GM13976 (cell line): ENCODE measurements at places on chromosomes 12 and 14.
A peak's percentile ranks its signal among the peaks of the same experiment; 100 is the strongest.

GRCh38 chr12:29574500-29574899 is 77.0 kb upstream of the OVCH1 start:
- no peak for DNase-seq

- peak; percentile 39 for DNase-seq
Observed at GRCh38 chr14:62053188-62053587, 291.0 kb downstream of the SNAPC1 start.

DNA sequence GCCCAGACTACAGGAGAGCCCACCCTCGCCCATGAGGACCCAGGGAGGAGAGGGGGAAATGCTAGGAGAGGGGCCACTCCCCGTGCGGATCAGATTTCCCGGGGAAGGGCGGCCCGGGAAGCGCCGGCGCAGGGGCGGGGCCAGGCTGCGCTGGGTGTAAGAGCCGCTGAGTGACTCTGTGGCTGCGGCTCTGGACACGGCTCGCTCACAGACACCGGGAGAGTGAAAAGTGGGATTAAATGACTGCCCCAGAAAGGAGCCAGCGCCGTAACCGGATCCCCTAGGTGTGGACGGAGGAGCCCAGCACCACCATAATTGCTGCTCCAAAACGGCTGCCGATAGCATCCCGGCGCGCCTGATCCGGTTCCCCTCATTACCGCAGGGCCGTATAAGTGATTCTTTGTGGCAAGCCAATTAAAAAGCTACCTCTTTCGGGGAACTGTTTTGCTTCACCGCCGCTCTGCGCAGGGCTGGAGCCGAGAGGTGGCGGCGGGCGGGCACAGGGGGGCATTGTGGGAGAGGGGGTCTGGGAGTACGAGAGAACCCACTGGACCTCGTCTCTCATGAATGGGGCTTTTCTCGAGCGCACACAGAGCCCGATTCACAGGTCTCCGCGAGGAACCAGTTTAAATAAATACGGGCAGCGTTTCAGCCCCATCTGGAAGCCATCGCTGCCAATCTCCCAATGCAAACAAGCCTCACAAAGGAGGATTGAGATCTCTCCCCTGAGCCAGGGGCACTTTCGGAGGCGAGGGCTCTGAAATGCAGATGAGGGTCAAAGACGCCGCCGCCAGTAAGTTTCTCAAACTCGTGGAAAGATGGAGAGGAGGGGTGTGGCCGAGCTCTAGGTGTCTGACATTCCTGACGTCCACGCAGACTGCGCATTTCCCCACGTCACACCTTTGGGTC is 2.5 kb downstream of the COL2A1 start:
- peak; percentile 46 for DNase-seq

DNA sequence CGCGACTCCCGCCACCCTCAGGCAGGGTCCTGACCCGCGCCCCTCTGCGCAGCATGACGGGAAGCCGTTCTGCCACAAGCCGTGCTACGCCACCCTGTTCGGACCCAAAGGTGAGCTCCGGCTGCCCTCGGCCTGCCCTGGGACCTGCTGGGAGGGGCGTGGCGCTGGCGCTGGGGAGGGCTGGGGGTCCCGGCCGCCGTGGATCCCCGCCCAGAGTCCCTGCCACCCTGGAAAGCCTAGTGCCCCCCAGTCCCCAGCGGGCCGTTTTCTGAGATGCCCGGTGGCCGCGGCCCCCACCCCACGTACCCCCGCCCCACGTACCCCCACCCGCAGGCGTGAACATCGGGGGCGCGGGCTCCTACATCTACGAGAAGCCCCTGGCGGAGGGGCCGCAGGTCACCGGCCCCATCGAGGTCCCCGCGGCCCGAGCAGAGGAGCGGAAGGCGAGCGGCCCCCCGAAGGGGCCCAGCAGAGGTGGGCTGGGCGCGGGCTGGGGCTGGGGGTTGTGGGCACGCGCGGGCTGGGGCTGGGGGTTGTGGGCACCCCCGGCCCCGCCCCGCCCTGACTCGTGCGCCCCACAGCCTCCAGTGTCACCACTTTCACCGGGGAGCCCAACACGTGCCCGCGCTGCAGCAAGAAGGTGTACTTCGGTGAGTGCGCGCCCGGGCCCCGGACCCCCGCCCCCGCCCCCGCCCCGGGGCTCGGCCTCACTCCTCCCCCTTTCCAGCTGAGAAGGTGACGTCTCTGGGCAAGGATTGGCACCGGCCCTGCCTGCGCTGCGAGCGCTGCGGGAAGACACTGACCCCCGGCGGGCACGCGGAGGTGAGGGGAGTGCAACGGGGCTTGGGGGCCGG is 4.0 kb downstream of the CRIP2 start:
- DNase-seq = no peak

DNA sequence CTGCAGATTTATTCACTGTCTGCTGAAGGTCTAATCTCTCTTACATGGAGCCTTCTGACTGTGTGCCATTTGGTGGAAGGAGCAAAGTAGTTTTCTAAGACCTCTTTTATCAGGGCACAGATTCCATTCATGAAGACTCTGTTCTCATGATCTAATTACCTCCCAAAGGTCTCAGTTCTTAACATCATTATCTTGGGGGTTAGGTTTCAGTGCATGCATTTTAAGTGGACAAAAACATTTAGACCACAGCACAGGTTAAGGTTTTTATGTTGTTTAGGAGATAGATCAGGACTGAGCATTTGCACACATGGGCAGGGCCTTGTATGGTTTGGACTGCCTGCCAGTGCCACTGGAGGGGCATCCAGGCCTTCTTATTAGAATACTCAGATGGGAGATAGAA is 746.1 kb downstream of the C12orf50 start:
- DNase-seq = no peak

- DNase-seq = no peak
Observed at GRCh38 chr12:71592841-71593240, 70.8 kb downstream of the ZFC3H1 start.

- DNase-seq = no peak
Observed at GRCh38 chr12:100229876-100230275, 29.3 kb downstream of the ACTR6 start.

GRCh38 chr12:110760204-110760609 is 17.5 kb upstream of the PPP1CC start:
- no peak for DNase-seq

GRCh38 chr12:8596561-8596960 is 16.1 kb downstream of the AICDA start:
- DNase-seq = no peak

DNA sequence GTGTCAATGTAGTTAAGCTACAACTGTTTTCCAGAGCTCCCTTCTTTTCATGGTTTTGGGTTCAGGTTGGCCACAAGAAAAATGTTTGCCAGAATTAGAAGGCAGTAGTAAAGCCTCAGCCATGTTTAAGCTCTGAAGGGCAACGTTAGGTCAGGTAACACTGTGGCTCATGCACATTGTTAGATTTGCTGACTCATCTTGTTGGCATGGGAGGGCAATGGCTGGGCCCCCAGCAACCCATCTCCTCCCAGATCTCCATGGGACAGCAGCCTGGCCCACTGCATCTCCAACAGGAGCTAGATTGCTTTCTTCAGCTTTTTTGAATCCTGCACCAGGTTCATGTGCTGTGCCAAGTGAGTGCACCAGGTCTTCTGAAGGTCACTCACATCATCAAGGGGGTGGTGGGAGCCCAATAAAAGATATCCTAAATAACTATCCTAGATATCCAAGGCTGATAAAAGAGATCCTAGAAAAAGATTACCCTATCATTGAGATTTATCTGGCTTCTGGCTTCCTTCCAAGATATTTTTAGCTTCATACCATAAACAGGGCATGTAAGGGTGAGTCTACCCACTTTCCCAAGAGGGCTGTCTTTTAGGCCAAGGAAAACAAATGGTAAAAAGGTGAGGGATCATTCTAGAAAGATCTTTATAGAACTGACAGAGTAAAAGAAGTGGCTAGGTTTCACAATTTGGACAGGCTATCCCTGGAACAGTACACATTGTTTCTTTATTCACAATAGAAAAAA is 28.9 kb downstream of the PTGER2 start:
- no peak for DNase-seq

DNA sequence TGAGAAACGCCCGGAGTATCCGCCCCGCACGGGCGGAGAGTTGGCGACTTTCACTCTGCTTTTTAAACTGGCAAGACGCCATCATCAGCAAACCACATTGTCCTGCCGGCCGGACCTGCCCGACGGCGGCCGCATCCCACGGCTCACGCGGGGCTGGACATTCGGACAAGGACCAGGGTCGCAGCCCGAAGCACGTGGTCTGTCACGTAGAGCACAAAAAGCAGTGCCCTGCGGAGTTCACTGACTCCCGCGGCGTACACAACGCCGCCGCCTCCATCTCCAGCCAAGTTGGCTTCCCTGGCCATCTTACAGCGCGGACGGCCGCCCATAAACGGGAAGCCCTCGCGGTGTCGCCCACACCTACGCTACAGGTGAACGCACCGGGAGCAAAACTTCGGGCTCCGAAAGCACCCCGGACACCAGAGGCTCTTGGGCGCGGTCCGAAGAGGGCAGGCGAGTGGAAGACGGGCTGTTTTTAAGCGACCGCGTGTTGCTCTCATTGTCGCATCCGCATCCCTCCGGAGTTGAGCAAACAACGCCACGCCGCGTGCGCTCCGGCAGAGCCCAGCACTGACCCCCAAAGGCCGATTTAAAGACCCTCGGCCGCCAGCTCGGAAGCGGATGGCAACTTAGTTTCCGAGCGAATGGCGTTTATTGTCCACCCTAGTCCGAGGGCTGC is 966 bp downstream of the SINHCAF start:
- peak; percentile 52 for DNase-seq

DNA sequence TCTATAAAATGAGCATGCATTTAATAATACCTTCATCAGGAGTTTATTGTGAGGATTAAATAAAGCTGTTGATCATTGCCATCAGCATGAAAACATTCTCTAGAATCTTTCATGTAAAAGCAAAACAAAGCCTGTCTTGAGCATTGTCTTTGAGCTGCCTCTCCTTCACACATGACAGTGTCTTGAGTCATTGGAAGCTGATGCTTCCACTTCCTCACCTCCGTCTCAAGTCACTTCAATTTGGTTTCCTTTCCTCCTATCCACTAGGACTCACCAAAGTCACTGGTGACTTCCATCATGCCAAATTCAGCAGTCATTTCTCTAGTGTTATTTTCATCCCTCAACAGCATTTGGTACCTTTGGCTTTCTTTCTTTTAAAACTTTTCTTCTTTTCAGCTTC is 31.6 kb upstream of the MYBPC1 start:
- no peak for DNase-seq

- no peak for DNase-seq
Observed at GRCh38 chr12:122870867-122871664, 24.9 kb downstream of the VPS37B start.

- DNase-seq = no peak
Observed at GRCh38 chr14:76456891-76457586, 81.1 kb downstream of the ESRRB start.

DNA sequence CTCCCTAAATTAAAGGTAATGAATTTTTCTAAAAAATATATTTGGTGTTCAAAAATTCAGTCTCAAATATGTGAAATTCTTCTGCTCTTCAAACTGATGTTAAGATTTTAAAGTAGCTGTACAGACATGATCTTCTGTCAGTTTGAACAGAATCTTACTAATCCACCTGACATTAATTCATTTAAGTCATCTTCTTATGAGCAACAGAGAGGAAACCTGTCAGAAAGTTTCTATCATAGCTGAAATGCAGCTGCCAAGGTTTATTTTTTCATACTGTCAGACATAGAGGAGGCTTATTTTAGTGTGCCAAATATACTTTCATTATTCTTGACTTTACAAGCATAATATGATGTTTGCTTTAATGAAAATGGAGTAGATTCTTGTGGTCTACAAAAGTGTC is 686.6 kb upstream of the MIS18BP1 start:
- DNase-seq = no peak

- no peak for DNase-seq
Observed at GRCh38 chr14:24139272-24139934, 2.0 kb downstream of the EMC9 start.

GRCh38 chr12:108241986-108242703 is 97.0 kb downstream of the CMKLR1 start:
- no peak for DNase-seq

GRCh38 chr14:102727336-102728095 is 49.7 kb upstream of the TRAF3 start:
- no peak for DNase-seq

DNA sequence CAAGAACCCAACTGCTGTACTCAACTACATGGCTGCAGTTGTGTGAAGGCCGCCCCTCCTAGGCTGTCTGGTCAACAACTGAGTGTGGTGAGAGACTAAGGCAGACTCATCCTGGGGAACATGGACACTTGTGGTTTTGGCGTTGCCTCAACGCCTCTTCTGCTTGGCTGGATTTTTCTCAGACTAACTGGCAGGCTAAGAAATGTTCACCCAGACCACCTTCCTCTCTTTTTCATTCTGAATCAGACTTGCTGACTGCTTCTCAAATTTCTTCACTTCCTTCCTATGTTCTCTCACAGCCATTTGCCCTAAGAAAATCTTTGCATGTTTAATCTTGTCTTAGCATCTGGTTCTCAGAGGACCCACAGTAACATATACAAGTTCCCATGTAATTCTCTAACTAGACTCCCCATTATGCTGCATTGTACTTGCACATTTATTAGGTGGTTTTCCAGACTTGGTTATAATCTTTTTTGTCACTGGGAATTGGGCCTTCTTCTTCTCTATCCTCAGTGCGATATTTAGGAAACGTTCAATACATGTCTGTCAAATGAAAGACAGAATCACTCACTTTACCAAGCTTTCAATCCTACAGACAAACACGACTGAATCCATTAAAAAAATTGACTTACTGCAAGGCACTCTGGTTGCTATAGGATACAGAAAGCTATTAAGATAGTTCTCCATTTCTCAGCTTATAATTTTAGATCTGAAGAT is 327.6 kb downstream of the CCER1 start:
- no peak for DNase-seq

DNA sequence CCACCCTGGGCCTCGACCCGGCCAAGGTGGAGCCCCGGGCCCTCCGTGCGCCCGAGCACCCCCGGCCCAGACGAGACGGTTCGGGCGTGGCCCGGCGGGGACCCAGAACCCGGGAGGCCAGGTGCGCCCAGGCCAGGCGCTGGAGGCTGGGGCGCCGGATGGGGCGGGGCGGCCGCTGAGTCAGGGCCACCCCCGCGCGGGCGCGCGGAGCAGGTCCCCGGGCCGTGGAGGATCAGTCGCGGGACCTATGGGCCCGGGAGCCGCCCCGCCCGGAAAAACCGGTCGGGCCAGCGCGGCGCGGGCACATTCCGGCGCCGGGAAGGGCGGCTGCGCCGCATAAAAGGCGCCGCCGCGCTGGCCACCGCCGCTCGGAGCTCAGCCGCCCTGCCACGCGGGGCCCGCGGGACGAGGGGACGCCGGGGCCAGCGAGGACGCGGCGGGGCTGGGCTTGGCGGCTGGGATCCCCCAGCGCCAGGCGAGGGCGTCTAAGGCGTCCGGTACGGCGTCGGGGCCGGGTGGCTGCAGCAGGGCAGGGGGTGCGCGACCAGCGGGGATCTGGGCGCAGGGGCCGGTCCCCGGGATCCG is 21.5 kb upstream of the KIF26A start:
- no peak for DNase-seq
